Right renal cortex interstitium (tissue), 3 donors: ENCODE measurements at places on chromosomes 12 and 14. TPM values are rescaled to one million over a fixed set of nuclear protein-coding genes. Genes with fewer than 3 reads are reported as not detected.

DNA sequence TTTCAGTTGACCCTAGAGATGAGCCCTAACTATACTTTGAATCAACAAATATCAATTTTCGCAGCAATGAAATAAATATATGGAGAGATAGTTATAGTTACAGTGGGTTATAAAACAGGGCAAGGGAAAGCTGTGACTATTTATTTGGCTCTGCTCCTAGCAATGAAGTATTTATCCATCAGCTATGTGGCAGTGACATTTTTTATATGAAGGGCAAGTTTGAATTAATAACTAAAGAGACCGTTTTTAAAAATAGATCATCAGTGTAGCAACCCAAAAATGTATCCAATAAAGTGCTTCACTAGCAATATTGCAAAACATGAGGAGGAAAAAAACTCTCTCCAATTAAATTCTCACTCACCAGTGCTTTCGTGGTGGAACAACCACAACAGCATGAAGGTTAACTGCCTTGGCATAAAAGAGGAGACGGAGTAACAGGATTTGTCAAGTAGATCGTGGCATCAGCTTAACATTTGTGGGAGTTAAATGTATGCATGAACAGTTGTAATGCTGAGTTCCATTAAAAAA lies 58.1 kb upstream of the NUDT4 start:
- DNase-seq, result no peak

GRCh38 chr12:57130941-57131340 lies 2.7 kb downstream of the LRP1 start:
- no peak for DNase-seq

DNA sequence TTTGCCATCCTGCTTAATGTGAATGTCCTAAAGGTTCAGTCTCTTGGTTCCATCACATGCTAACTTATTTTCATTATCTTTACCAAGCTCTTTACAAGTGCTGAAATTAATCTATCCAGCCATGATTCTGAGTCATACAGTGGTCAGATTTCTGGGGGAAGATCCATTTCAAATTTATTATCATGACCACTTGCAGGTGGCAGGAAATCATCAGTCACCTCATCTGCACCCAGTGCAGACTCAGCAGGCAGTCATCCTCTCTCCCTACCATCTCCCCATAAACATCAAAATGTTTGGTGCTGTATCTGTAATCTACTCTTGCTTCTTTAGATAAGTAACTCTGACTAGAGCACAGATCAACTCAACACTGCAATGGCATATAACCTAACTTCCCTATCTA lies 23.5 kb downstream of the ATG14 start:
- DNase-seq, result no peak

- DNase-seq, result no peak
These were observed 207.1 kb downstream of the PIK3C2G start for GRCh38 chr12:18468246-18469075.

DNA sequence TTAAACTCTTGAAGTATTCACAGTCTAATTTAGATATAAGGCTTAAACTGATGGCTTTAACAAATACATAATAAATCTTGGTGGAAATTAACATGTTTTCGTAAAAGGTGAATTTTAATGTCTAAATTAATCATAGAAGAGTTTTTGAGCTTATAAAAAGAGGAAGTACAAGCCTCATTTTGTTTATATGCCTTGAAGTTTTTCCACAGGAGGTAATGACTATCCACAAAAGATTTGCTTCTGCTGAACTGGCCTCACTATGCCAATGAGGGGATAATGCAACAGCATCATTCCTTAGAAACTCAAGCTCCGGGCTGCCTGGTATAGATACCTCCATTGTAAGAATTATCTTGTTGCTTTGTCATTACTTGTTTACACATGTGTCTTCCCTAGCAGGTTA lies 175.6 kb downstream of the DUSP6 start:
- no peak for DNase-seq

GRCh38 chr14:34643361-34643760 lies 13.4 kb upstream of the SNX6 start:
- no peak for DNase-seq

- DNase-seq, result no peak
These were observed 42.8 kb downstream of the PITPNM2 start for GRCh38 chr12:123107926-123108681.

DNA sequence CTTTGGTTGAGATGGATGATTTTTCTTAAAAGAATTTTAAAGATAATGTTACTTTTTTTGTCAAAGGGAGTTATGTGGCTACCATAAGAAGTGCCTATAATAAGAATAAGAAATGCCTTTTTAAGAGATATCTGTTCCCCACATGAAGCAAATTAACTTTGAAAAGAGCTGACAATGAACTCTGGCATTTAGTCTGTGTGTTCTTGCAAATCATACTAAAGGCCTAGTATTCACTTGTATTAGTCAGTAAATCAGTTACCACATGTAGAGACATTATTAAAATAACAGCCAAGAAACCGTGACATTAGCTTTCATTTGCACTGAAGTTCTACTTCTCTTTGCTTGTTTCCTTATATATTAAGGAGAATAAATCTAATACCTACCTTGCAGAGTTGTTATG lies 296.3 kb downstream of the CCDC91 start:
- no peak for DNase-seq

GRCh38 chr14:55136885-55137786 lies 8.1 kb downstream of the LGALS3 start:
- DNase-seq, result no peak

EIF2S3B gene
- polyA plus RNA-seq, result 2.0 TPM

PLEKHG7 gene
- polyA plus RNA-seq, result 0.76 TPM

PITPNM2 gene
- 4.7 TPM for polyA plus RNA-seq

GUCY2C gene
- polyA plus RNA-seq, result 0.54 TPM

TSPAN19 gene
- 0.59 TPM for polyA plus RNA-seq

MYH7 gene
- polyA plus RNA-seq, result 2.1 TPM

SERPINA9 gene
- polyA plus RNA-seq, result not detected
